ENCODE measurements at places on chromosomes 5 and 9.

DNA sequence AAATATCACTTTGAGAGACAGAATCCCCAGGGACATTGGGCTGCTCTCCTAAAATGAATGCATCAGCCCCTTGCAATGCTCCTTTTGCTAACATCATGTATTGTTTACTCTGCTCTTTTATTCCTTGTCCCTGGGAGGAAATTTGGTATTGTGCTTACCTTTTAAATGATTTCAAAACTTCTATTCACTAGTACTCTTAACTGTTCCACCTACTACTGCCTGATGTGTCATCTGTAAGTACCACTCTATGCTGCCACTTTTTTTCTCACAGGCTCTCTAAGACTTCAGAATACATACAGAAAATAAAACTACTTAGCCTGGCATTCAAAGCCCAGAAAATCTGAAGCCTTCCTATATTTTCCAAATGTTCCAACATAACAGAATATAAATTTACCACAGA, 667.2 kb downstream of the BRINP1 start:
- no peak for DNase-seq

- DNase-seq = no peak
These were observed 320.4 kb upstream of the EFNA5 start for GRCh38 chr5:107990881-107991810.

GRCh38 chr9:38073882-38074281, 4.9 kb upstream of the SHB start:
- no peak for DNase-seq

DNA sequence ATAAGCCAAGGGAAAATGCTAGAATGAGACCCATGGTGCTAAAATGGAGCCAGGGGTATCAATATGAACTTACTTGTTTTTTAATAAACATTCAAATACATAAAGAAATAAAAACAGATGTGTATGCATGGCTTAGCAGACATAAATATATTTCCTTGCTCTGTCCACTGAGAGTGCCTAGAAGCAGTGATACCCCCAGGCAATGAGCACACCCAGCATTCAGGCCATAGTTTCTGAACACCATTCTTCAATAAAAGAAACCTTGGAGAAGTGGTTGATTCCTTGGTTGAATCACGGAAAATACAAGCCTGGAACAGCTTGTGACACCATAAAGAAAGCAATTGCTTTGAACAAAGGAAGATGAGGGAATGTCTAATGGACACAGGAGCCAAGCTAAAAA, 16.5 kb downstream of the LARS1 start:
- DNase-seq = no peak

DNA sequence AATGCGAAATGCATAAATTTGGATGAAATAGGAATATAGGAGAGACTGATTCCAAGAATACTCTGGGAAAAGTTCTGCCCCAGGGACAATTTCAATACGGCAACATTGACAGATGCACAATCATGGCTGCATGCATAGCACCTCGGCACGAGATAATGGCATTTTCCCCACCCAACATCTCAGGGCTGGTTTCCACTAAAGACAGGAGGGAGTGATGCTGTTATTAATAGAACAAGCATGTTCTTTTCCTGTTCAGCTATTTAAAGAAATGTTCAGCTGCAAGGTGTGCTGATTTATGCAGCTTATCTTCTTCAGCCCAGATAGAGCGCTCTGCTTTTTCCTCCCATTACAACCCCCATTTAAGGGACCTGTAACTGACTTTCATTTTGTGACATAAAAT, 740.2 kb downstream of the TLR4 start:
- no peak for DNase-seq

DNA sequence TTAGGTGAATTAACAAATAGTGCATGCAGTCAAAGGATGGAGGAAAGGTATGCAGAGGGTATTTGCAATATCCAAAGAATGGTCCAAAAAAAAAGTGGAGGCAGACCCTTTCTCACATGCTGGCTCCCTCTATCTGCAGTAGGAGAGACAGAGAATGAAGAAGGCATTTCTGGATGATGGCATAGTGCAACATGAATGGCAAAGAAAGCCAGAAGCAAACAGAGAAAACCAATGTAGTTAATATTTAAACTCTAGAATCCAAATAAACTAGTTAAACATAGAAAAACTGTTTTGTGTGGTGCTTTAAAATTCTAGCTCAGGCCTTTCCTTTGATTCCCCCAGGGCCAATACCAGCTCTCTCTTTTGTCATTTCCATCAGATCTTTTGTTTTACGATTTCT, 403.1 kb upstream of the WWC1 start:
- no peak for DNase-seq

- DNase-seq = no peak
These were observed 49.5 kb downstream of the AMBP start for GRCh38 chr9:114028646-114029045.

DNA sequence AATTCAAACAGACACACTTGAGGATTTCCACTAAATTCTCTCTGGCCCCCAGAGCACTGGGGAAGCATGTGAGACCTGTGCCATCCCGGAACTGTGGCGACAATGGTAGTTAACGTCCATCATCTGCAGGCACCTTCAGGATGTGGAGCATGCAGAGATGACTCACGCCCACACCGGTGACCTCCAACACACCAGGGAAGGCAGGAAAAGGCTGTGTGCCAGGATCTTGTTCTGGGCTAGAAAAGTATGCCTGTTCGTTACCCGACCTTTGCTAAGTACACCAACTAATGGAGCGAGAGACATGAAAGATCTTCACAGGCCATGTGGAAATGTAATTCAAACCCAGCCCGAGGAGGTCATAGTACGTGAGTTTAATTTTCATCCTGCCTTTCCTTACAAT, 208.8 kb downstream of the MELK start:
- no peak for DNase-seq

DNA sequence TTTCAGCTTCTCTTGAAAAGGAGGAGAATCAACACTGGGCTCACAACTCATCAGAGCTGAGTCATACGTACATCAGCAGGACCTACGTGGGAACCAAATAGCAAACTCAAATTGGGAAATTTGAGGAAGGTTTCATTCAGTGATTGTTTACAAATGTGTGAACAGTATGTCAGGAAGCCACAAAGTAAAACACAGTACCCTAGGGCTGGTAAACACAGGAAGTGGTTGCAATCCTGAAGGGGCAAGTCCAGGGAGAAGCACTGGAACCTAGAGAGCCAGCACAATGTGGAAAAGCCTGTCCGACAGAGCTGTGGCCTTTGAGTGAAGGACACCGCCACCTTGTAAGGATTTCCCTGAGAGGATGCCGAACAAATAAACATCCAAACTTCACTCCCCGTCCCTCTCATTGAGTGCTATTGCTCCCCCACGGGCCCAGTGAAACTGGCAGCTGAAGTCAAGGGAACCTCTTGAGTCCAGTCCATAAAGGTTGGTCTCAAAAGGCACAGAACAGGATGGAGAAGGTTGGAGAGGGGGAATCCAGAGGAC, 26.7 kb upstream of the RICTOR start:
- no peak for DNase-seq

DNA sequence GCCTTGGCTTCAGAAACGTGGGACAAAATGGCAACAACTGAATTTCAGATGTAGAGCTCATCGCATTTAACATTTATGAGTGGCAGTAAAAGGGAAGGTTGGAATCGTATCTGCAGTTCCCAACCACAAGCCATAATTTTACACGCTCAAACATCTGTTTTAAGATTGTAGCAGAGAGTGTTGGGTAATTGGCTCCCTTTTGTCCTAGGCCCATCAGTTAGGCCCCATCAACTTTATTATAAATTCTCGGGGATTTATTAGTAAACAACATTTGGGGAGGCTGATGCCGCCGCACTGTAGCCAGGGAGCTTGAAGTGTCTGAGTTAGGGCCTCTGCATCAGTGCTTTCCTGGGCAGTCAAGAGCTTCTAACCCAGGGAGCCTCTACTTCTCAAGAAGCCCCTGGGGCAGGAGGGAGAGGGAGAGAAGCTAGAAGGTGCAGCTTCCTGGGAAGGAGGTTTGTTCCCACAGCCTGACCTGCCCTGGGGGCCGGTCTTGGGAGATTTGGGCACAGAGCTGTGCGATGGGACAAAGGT, 66.2 kb downstream of the HSPA4 start:
- no peak for DNase-seq

- DNase-seq = no peak
These were observed 59.3 kb upstream of the RIOK2 start for GRCh38 chr5:97242341-97242740.

- no peak for DNase-seq
These were observed 82.4 kb upstream of the SELENOP start for GRCh38 chr5:42894057-42894456.

DNA sequence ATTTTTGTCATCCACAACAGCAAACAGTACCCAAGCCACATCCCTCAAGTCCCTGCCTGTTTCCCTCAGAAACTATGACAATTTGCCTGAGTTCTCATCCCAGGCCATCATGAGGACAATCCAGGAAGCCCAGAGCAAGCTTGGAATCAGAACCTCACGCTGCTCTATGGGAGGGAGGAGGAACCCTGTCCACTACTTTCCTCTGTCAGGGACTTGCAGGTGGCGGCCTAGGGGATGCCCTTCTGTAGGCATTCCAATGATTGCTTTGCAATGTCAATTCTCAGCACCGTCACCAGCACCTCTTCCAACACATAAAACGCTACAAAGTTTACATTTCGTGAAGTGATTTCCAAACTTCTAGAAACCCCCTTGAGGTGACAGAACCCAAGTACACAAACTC, 170.4 kb upstream of the FSTL4 start:
- DNase-seq = no peak

DNA sequence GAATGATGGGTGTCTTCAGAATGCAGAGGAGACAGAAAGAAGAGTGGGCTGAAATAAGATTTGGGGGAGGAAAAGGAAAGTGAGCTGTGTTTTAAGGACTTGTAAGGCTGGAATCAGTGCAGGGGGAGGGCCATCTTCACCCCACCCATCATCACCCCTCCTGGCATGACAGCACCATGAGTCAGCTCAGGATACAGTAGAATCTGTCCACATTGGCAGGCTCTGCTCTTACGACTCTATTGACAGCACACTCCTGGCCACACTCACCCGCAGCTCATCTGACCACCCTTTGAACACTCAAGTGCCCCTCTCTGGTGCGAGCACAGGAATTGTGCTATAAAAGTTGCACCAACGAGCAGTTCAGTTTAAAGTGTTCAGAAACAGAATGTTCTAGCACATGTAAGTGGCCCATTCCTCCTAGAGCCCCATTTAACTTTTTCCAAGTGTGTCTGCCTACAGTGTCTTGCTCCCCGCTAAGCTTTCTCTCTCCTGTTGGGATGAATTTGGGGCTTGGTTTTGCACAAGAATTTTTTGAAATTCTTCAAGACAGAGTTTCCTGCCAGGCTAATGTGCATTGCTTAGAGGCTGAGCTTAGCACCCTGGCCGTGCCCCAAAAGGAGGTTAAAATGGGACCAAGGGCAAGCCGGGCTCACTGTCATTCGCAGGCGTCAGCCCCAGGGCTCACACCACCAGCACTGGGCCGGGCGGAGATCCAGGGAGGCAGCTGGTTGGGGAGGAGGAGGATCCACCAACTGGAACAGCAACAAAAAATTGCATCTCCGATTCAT, 12.0 kb downstream of the ADRA1B start:
- DNase-seq = no peak

- DNase-seq = no peak
These were observed 91.2 kb upstream of the CPEB4 start for GRCh38 chr5:173796721-173797495.

- no peak for DNase-seq
These were observed 60.1 kb downstream of the MAT2B start for GRCh38 chr5:163565492-163565891.

DNA sequence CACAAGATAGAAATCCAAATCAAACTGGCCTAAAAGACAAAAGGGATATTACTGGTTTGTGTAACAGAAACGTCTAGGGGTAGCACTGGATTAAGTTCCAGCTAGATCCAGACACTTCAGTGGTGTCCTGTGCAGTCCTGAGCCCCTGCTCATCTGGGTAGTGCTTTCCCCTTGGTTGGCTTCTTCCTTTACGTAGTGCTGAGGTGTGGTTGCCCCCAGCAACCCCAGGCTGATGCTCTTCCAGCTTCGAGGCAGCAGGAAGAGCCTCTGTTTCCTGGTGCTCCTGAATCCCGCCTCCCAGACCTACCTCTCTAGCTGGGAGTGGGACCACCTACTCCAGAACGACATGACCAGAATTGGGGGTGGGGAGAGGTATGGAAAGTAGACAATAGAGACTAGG, 166.1 kb upstream of the ADRA1B start:
- DNase-seq = no peak

DNA sequence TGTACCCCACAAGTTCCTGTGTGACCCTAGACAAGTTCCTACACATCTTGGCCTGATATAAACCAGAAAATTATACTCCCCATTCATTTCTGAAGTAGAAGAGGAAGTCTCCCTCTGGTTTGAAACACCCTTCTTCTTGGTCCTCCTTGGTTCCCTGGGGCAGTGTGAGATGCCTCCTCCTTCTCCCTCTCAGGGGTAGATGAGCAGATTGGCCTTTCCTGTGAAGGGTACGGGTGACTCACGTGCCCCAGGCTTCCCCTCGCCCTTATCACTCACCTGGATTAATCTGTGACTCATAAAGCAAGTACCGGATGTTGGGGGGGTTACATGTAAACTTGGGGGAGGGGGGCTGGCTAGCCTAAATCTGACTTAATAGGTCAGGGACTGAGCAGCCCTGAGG, 11.1 kb upstream of the AQP3 start:
- no peak for DNase-seq

- no peak for DNase-seq
These were observed at the start of gene FSTL4 for GRCh38 chr5:133612249-133612860. FSTL4 (minus strand) TSS chr5:133612541.

DNA sequence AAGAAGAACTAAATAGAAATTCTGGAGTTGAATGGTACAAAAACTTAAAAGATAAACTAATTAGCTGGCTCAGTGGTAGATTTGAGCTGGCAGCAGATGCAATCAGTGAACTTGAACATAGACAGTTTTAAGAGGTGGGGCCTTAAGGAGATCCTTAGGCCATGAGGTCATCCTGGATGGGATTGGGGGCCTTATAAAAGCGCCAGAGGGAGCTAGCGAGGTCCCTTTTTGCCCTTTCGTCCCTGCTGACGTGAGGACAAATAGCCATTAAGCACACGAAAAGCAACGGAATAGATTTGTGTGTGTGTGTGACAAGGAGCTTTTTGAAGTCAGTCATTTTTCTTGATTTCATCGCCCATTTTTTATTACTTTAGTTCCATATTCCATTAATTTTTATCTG, 83.3 kb downstream of the ZNF354C start:
- no peak for DNase-seq

- no peak for DNase-seq
These were observed 36.4 kb upstream of the CCDC152 start for GRCh38 chr5:42720251-42720650.

DNA sequence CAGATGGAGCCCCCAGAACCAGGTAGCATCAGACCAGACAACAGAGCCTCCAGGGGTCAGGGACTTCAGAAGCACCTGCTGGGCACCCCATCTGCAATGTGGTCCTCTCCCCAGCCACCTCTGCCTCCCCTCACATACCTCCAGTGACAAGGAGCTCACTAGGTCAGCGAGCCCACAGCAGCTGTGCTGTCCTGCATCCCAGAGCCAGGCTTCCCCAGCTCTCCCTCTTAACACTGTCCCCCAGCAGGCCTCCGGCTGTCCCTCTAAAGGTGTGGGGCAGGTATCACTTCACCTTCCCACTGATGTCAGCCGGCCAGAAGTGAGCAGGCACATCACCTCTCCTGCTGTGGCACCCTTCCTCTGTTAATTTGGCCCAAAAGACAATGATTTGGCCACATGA, 83.6 kb downstream of the LMX1B start:
- DNase-seq = no peak
